ENCODE measurements at places on chromosomes 16 and 17.

GRCh38 chr17:4395111-4395478 is 28.6 kb upstream of the UBE2G1 start:
- no peak for DNase-seq

DNA sequence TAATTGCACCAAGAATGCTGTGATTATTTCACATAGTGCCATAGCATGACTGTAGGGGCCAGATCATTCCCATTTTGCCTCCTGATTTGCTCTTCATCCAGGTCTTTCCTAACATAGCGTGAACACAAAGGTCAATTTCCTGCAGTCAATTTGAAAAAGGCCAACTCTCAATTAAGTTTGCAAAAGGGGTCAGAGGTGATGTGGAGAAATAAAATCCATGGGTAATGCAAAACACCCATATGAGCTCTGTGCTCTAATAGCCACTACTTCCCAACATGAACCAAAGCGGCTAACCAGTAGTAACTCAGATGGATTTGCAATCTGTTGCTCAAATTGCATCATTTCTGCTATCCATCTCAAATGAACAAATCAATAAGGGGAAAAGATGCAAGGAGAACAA is 275.5 kb upstream of the SOX9 start:
- DNase-seq = no peak

GRCh38 chr17:4358154-4358553 is 8.3 kb downstream of the UBE2G1 start:
- DNase-seq = no peak

- DNase-seq = no peak
Measured at GRCh38 chr17:58320163-58320558, 8.4 kb downstream of the TSPOAP1 start.

DNA sequence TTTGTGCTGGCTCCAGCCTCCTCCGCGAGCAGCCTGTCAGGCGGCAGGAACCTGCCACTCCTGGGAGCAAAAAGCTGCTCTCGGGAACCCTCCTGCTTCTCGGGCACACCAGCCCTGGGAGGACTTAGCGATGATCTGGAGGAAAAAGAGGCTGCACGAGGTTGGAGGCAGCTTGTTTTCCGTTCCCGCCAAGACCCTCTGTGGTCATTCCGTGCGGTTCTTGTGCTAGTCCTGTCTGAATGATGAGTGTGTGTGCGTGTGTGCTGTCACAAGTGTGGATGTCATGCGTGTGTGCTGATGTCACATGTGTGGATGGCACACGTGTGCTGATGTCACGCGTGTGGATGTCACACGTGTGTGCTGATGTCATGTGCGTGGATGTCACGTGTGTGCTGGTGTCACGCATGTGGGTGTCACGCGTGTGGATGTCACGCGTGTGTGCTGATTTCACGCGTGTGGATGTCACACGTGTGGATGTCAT is 150.0 kb downstream of the NPIPB11 start:
- DNase-seq = no peak

- no peak for DNase-seq
Measured at GRCh38 chr17:44738214-44738906, 20.4 kb upstream of the ADAM11 start.

DNA sequence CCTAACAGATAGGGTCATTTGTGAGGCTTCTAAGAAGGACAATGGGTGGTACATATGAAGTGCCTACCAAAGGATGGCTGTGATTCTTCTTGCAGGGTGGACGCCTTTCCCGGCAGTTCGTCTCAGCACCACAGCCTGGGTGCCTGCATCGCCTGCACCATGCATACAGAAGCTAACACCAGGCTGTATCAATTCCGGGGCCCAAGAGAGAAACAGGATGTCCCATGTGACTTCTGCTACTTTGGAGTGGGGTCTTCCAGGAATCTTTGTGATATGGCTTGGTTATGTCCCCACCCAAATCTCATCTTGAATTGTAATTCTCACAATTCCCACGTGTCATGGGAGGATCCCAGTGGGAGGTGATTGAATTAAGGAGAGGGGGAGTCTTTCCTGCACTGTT is 251.6 kb upstream of the TNRC6C start:
- DNase-seq = no peak

GRCh38 chr16:72198021-72198711 is 26.2 kb upstream of the PMFBP1 start:
- no peak for DNase-seq

- no peak for DNase-seq
Measured at GRCh38 chr17:44546671-44547606, 10.3 kb upstream of the FZD2 start.

- DNase-seq = no peak
Measured at GRCh38 chr17:17744116-17744515, 62.9 kb downstream of the RAI1 start.

DNA sequence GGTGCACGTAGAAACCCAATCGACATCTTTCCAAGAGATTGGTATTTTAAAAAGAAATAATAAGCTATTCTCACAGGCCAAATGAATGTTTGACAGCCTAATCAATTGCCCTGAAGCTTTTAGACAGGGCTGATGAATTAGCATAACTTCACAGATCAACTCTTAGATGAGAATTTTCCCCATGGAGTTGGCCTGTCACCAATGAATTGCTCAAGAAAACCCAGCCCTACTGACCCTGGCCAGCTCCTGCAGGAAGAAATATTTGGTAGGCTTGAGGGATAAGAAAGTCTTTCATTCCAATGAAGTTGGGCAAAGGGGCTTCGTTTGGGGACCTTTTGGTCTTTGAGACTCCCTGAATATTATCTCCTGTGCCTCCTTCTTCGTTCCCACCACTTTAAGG is 23.4 kb upstream of the SEC14L1 start:
- no peak for DNase-seq

GRCh38 chr17:1865252-1866037 is 35.6 kb downstream of the RPA1 start:
- DNase-seq = no peak

- no peak for DNase-seq
Measured at GRCh38 chr17:39548494-39549225, 59.1 kb downstream of the NEUROD2 start.

GRCh38 chr16:57479976-57480753 is 6.1 kb downstream of the DOK4 start:
- DNase-seq = no peak

- DNase-seq = no peak
Measured at GRCh38 chr16:77014441-77014840, 176.5 kb upstream of the MON1B start.

DNA sequence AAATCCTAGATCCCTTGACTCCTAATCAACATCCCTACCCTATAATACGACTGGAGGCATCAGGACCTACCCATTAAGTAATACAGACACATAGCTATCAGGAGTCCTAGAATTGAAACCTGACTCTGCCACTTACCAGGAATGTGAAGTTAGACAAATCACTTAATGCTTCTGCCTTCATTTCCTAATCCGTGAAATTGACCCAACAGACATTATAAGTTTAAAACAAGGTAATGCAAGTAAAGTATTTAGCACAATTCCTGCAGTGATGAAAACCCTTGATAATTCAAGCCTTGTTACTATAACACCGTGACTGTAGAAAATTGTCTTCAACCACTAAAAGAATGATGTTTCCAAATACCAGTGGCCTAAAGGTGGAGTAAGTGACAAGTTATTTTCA is 150.2 kb downstream of the KCNJ2 start:
- DNase-seq = no peak

- DNase-seq = no peak
Measured at GRCh38 chr17:77237232-77238008, 96.7 kb downstream of the SEC14L1 start.

DNA sequence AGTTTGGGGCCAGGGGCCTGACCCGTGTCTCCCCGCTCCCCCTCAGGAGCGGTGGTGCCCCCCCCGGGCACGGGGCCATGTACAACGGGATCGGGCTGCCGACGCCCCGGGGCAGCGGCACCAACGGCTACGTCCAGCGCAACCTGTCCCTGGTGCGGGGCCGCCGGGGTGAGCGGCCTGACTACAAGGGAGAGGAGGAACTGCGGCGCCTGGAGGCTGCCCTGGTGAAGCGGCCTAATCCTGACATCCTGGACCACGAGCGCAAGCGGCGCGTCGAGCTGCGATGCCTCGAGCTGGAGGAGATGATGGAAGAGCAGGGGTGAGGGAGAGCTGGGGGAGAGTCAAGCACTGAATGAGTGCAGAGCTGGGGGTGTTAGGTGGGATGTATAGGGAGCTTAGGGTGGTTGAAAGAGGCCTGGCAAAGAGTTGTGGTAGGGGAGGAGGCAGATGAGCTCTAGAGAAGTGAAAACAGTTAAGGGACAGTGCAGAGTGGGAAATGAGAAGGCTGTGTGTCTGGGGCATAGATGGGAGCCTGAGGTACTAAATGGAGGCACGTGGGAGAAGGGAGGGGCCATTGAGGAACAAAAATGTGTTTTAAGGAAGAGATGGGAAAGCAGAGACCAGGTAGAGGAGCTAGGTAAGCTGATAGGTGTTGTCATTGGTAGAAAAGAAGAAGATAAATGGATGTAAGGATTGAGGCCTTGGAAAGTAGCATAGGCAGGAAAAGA is 4.0 kb downstream of the SRRM2 start:
- DNase-seq = no peak

Data from stimulated activated CD4-positive, alpha-beta T cell treated with anti-CD3 and anti-CD28 coated beads, TNF-alpha, amount 100 ng/mL, for 48 hours (primary cell).